ENCODE measurements at places on chromosomes 13 and 19. TPM values are rescaled to one million over a fixed set of nuclear protein-coding genes. Genes with fewer than 3 reads are reported as not detected.

- no peak for DNase-seq
These were observed 377.6 kb downstream of the ITGBL1 start for GRCh38 chr13:101830035-101830434.

DNA sequence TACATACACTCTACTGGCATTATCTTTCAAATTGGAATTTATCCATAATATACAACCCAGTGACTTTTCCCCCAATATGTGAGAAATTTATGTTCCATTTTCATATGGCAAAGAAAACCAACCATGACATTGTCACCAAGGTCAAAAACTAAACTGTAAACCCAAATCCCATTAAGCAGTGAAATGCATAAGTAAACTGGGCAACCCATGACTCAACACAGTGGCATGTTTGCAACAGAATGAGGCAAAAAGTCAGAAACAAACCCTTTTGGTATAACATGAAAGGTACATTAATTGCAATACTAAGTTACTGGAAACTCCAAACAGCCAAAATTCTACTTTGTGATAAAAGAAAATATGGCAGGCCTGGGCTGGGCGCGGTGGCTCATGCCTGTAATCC lies 4.9 kb downstream of the ZNF878 start:
- DNase-seq = no peak

GRCh38 chr13:46343279-46343994 lies 43.6 kb downstream of the RUBCNL start:
- DNase-seq = no peak

DNA sequence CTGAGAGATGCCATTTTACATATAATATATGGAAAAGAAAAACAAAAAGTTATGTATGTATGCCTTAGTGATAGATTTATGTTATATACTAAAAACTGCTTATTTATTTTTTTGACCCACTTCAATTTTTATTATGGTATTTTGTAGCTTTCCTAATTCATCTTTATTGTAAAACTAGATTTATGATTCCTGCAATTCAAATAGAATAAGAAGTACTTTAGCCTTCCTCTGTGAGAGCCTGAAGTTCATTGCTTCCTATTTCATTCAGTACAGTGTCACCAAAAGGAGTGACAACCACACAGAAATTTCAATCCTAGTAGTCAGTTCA lies 158.1 kb downstream of the RGCC start:
- no peak for DNase-seq

DNA sequence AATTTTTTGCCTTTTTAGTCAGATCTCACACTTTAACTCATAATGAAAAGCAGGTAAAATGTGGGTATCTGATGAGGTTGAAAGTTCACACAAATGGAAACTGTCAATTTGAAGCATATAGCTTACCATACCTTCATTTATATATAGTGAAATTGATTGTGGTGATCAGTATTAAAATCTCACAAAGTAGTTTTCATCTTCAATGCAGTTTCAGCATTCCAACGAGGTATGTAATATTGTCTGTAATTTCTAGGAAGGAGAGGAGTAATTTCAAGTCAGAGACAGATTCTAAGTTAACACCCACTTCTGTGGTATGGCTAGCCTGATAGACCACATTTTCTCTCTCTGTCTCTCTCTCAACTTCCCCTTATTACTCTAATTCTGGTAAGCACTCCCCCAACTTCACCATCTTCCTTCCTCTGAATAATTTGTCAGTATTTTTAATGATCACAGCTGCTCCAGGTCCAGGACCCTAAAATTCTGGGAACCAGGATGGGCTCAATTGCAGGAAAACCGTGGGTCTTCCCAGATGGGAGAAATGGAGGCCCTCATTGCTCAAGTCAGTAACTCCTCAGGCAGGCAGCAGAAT lies 455.7 kb downstream of the FGF9 start:
- DNase-seq = no peak

GRCh38 chr13:27401210-27401609 lies 23.2 kb upstream of the GTF3A start:
- DNase-seq = no peak

DNA sequence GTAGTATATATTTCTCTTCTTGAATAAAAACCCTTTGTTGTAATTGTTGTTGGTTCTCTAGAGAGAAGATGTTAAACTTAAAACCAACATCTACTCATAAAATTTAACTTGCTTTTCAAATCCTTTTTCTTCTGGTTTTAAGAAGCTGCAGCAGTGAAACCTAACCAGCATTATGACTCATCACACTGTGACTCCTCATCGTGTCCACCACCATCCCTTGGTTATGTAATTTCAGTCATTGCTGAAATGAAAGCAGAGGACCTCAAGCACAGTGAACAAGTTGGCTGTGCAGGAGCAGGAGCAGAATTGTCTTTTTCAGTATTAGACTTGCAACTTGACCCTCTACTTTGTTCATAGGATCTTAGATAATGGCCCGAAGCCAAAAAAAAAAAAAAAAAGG lies 64.9 kb upstream of the HTR2A start:
- no peak for DNase-seq

- DNase-seq = no peak
These were observed 1317.9 kb upstream of the SPRY2 start for GRCh38 chr13:81658598-81659370.

DNA sequence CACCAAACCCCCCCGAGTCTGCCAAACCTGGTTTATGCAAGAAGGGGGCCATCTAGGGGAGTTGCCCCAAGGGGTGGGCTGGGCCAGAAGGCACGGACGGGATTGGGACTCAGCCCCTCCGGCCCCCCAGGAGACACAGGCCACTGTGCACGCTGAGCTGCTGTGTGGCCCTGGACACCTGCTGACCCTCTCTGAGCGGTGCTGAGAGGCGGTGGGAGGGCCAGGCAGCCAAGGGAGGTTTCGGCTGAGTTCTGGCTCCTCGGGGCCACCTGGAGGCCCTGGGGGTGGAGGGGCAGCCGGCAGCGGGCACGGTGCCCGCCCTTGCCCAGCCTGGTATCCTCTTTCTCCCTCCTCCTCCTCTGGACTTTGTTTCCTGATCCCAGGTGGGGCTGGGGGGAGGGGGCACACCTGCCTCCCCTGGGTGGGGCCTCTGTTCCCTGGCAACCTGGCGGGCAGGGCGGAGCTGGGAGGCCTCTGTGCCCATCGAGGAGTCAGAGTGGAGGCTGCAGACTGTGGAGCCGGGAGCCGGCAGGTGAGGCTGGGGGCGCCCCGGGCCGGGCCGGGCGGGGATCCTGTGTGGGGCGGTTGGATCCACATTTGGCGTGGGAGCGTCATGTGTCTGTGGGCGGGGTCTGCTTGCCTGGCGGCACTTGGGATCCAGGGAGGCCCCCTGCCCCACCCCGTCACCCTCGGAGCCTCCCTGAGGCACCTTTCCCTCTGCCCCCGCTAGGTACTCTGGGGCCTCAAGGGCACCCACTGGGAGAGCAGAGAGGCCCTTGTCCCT lies at the start of gene MISP:
TSS of gene MISP (plus strand) at position 473 of the 784 bp plus-strand sequence. CDS start 5,835 bp downstream, outside the sequence.
- DNase-seq = no peak

DNA sequence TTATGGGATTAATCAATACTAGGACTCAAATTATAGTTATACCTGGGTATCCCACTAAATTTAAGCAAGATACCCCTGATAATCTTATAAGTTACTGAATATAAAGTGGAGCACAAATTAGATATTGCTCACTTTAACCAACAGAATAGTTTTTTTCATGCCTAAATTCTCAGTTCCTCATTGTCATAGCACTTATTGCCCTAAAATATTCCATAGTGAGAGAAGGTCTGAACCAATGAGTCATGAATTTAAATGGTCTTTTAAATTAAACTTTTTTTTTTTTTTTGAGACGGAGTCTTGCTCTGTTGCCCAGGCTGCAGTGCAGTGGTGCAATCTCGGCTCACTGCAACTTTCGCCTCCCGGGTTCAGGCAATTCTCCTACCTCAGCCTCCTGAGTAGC lies 42.4 kb downstream of the ZNF136 start:
- DNase-seq = no peak

- DNase-seq = no peak
These were observed 5.2 kb upstream of the SRRM5 start for GRCh38 chr19:43606569-43607229.

Gene PGLYRP1
- not detected for total RNA-seq

Gene INSR
- 102 TPM for total RNA-seq

Measured in thoracic aorta (tissue), 2 donors.